Lung microvascular endothelial cell (primary cell): ENCODE measurements at places on chromosomes 13 and 19.

GRCh38 chr13:106432636-106433035 lies 102.8 kb downstream of the EFNB2 start:
- no peak for DNase-seq

- DNase-seq: peak; percentile 85
These were observed 37.1 kb downstream of the DZIP1 start for GRCh38 chr13:95607366-95607765.

DNA sequence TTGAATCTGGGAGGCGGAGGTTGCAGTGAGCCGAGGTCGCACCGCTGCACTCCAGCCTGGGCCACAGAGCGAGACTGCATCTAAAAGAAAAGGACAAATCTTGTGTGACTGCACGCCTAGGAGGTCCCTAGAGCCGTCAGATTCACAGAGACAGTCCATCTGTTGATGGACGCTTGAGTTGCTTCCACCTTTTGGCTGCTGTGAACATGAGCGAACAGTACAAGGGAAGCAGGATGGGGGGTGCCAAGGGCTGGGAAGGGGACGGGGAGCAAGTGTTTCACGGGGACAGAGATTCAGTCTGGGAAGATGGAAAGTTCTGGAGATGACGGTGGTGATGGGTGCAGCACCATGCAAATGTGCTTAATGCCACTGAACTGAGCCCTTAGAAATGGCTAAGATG lies 78.7 kb downstream of the GNG7 start:
- no peak for DNase-seq

- DNase-seq: no peak
These were observed 59.5 kb downstream of the TDRD12 start for GRCh38 chr19:32779082-32779481.

DNA sequence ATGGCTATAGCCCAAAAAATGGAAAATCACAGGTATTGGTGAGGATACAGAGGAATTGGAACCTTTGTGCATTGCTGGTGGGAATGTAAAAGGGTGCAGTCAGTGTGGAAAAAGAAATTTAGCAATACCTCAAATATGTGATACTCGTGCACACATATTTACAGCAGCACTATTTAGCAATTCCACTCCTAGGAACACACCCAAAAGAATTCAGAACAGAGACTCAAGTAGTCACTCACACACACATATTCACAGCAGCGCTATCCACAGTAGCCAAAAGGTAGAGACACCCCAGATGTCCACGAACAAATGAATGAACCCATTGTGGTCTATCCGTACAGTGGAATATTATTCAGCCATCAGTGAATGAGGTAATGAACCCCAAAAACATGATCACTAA lies 114.0 kb downstream of the COL4A2 start:
- DNase-seq: no peak

GRCh38 chr13:47822036-47822435 lies 179.0 kb downstream of the SUCLA2 start:
- DNase-seq: no peak

DNA sequence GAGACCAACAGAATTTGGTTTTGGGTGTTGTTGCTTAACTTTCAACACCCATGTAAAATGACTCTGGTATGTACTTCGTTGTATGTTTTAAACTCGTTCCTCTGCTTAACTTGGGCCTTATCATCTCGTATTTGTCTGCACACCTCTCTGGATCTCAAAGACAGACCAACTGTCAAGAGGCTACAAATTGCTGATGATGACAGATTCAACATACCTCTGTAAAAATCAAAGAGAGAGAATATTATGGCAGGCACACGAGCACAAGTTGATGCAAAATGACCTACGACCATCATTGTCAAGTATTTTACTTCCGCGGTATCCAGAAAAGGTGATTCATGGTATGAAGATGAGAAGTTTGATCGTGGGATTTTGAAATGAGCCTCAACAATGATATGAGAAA lies 132.1 kb upstream of the ARGLU1 start:
- DNase-seq: no peak

GRCh38 chr19:31249217-31249616 lies 100.0 kb downstream of the TSHZ3 start:
- DNase-seq: no peak

DNA sequence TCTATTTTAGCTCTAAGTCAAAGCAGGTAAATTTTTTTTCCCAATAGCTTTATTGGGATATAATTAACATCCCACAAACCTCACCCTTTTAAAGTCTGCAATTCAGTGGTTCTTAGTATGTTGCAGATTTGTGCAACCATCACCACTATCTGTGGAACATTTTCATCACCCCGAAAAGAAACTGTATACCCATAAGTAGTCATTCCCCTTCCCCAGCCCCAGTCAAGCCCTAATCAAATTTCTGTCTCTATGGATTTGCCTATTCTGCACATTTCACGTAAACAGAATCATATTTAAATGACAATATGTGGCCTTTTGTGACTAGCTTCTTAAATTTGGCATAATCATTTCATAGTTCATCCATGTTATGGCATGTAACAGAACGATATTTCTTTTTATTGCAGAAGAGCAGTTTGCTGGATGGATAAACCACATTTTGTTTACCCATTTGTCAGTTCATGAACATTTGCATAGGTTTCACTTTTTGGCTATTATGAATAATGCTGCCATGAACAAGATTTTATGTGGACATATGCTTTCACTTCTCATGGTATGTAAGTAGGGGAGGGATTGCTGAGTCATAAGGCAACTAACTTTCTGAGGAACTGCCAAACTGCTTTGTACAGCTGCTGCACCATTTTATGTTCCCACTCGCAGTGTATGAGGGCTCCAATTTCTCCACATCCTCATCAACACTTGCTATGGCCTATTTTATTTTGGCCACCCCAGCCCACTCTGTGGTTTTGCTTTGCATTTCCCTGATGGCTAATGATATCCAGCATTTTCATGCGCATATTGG lies 10.9 kb downstream of the SLC46A3 start:
- DNase-seq: no peak

DNA sequence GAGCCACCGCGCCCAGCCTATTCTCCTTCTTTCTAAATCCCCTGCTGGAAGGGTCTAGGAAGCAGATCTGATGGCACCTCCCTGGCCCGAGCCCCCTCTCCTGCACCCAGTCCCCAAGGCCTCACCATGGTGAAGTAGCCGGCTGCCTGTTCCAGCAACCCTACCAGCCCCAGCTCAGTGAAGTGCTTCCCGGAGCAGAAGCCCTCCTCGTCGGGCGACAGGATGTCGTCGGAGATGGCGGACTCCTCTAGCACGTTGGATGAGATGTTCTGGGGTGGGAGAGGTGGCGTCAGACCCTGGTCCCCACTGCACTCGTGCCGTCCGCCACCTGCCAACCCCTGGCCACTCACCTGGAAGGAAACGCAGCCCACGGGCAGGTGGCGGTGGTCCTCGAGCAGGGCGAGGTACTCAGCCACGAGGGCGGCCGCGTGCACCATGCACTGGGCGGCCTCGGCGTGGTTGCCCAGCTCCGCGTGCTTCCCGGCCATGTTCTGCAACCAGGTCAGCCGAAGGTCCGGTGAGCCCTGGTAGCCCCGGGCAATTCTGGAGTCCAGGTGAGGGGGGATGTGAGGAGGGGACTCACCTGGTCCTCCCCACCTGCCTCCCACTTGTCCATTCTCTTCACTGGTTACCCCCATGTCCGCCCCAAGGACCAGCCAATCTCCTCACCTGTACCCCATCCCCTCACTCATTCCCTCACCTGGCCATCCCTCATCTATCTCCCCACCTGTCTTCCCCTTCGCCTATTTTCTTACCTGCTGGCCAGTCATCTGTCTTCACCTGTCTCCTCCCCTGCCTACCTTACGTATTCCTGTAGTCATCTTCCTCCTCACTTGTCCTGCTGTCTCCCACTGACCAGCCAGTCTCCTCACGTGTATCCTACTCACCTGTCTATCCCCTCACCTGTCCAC lies 11.5 kb upstream of the KANK2 start:
- DNase-seq: no peak

DNA sequence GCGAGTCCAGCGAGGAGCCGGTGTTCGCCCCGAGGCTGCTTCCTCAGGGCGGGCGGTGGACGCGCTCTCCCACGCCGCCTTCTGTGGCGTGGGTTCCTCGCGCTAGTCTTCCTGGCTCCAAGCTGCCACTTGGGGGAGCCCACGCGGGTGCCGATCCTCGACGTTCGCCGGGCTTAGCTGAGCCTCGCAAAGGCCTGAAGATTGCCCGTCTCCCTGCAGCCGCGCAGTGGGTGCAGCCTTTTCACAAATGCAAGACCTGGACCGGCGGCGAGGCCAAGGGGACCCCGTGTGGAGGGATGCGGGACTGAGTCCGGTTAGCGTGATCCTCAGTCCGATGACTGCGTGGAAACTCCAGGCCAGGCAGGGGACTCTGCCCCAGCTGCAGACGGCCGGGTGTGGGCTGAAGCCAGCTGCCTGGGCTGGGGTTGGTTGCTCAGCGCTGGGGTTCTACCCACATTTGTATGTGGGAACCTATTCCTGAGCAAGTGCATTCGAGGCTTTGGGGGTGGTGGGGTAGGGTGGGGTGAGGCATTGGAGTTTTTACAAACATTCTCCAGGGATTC lies 16.6 kb upstream of the LRP3 start:
- DNase-seq: no peak

- DNase-seq: no peak
These were observed 8.9 kb downstream of the PINLYP start for GRCh38 chr19:43584484-43584883.

GRCh38 chr19:15444505-15445226 lies 5.1 kb downstream of the WIZ start:
- no peak for DNase-seq

DNA sequence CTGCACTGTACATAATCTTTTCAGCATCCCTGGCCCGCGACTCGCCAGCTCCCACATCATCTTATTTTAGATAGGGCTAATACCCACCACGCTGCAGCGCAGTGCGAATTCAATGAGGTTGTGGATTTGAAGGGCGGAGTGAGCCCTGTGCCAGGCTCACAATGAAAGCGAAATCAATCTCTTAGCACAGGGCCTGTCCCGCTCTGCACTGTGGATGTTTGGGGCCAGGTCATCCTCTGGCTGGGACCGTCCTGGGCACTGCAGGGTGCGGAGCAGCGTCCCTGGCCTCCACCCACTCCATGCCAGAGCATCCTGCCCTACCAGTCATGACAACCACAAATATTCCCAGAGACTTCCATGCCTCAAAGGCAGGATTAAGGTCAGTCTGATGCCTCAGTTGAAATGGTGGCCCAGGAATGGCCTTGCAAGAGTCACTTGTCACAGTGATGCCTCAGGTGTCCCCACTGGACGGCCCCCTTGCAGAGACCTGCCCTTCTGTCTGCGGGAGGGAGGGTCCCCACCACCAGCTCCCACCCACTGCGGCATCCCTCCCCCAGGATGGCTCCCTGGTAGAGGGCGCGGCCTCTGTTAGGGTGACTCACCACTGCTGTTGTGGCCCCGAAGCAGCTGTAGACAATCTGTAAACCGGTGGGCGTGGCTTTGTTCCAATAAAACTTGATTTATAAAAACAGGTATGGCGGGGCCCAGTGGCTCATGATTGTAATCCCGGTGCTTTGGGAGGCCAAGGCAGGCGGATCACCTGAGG lies 5.6 kb downstream of the UHRF1 start:
- DNase-seq: peak; percentile 73

- DNase-seq: peak; percentile 49
These were observed 230.5 kb upstream of the SERP2 start for GRCh38 chr13:44142941-44143665.

- peak; percentile 47 for DNase-seq
These were observed 4.2 kb upstream of the SPC24 start for GRCh38 chr19:11159598-11160439.

DNA sequence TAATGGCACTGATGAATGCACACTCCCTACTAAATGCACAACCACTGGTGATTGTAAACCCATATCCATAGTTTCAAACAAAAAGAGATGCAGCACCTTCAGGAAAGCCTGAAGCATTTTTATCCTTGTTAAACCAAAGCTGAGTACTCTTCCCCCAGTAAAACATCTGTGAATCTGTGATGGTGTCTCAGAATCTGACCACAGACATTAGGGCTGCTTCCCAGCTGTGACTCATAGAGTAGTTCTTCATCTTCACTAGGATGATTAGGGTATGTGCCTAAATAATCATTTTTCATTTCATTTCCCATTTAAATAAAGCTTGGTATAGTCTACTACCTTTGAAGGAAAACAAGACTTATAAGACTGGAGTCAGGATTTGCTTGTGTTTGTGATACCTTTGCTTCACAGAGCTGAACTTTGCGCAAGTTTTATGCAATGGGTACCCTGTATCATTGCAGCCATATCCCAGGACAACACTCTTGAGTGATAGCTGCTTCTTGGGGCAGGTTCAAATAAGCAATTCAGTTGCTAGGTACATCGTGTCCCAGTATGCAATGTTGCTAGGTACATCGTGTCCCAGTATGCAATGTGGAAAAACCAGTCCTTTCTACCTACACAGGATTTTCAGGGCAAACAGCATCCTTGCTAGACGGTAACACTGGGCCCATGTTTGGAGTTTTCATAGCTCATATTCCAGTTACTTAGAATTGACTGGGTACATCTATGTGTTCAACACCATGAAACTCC lies 277.1 kb downstream of the IRS2 start:
- no peak for DNase-seq

DNA sequence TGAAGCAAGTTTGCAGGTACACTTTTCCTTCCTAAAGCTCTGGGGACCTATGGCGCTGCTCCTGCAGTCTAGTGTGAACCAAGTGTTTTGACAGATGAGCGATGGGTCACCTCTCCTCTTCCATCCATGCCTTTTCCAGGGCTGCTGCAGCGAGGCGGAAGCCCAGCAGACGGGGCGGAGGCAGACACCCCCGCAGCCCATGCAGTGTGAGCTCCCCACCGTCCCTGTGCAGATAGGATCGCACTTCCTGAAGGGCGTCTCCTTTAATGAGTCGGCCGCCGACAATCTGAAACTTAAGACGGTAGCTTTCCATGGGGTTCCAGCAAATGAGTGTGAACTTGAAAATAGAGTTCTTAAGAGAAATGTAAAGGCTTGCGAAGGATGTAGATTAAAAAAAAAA lies 37.1 kb upstream of the GPI start:
- DNase-seq: peak; percentile 37

DNA sequence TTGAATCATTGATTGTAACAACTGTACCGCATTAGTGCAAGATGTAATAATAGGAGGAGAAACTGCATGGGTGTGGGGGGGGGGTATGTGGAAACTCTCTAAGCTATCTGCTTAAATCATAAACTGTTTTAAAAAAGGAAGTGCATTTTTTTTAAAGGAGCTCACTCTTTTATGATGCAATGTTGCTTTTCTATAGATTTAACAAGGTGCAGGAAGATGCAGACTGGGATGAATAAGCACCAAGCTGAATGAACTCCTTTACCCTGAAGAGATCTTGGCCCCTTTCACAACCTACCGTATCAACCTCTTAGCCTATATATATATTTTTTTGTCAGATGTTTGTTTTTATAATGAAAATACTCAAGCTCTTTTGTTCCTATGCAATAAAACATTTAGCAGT lies 95.9 kb downstream of the AKAP11 start:
- no peak for DNase-seq

GRCh38 chr13:79812070-79812850 lies 331.3 kb downstream of the NDFIP2 start:
- DNase-seq: no peak

- DNase-seq: no peak
These were observed 4.5 kb downstream of the DBP start for GRCh38 chr19:48632692-48633147.

- peak; percentile 98 for DNase-seq
These were observed 352.9 kb downstream of the FOXO1 start for GRCh38 chr13:40313269-40314200.
